ENCODE measurements at places on chromosomes 4 and X. TPM values are rescaled to one million over a fixed set of nuclear protein-coding genes. Genes with fewer than 3 reads are reported as not detected.

The TCEAL9 gene
- total RNA-seq: 103 TPM

The RHOXF1 gene
- not detected for total RNA-seq

The TDO2 gene
- total RNA-seq: 0.73 TPM

The IGSF1 gene
- total RNA-seq: 0.47 TPM

The PPARGC1A gene
- total RNA-seq: not detected

The TMPRSS11D gene
- not detected for total RNA-seq

The RASGEF1B gene
- total RNA-seq: not detected

The GPC3 gene
- not detected for total RNA-seq

The NLRP2B gene
- total RNA-seq: not detected

The SUPT20HL1 gene
- not detected for total RNA-seq

The DMRTC1 gene
- not detected for total RNA-seq

The RNF175 gene
- total RNA-seq: not detected

The TKTL2 gene
- total RNA-seq: not detected

The USP17L21 gene
- total RNA-seq: not detected

The TGIF2LX gene
- total RNA-seq: not detected

The GIMD1 gene
- not detected for total RNA-seq

The SULT1B1 gene
- 0.02 TPM for total RNA-seq

Measured in A549 treated with ZK216348 at 1 μM for 4 hours (cell line).